ENCODE measurements at places on chromosomes 6 and 20. TPM values are rescaled to one million over a fixed set of nuclear protein-coding genes. Genes with fewer than 3 reads are reported as not detected.
A peak's percentile ranks its signal among the peaks of the same experiment; 100 is the strongest.

BFSP1 gene
- total RNA-seq = 2.7 TPM

ZNF343 gene
- total RNA-seq = 8.6 TPM

NRSN1 gene
- not detected for total RNA-seq

LY6G6D gene
- total RNA-seq = not detected

PSORS1C2 gene
- not detected for total RNA-seq

- no peak for DNase-seq
- no peak overlapping the region for H3K27ac ChIP-seq
- peaks cover 64% of the 10 kb centered on the region for H3K36me3 ChIP-seq
- H3K27me3 ChIP-seq = no peaks in the 10 kb centered on the region
- H3K4me3 ChIP-seq = no peak overlapping the region
- H3K4me1 ChIP-seq = no peaks in the 10 kb centered on the region
These were observed 39.1 kb downstream of the PGM3 start for GRCh38 chr6:83153883-83154521.

GRCh38 chr6:137658287-137658686 is 164.1 kb upstream of the OLIG3 start:
- no peak for DNase-seq
- H3K4me3 ChIP-seq = no peak overlapping the region
- no peaks in the 10 kb centered on the region for H3K27me3 ChIP-seq
- no peaks in the 10 kb centered on the region for H3K4me1 ChIP-seq
- no peak overlapping the region for H3K27ac ChIP-seq

DNA sequence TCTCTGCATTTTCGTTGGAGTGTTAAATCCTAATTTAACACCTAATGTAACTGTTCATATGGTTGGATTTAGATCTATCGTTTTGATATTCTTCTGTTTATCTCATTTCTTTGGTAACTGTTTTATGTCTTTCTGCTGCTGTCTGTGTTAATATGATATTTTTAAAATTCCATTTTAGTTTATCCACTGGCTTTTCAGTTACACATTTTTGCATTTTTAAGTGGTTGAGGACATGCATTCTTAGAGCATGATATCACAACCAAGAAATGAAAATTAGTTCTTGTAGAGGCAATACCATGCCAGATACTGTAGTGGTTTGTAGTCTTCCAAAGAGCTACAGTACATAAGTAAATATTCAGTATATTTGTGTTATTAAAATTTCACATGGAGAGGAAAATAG is 58.6 kb downstream of the LIN28B start:
- H3K27ac ChIP-seq = no peak overlapping the region
- no peaks in the 10 kb centered on the region for H3K27me3 ChIP-seq
- no peaks in the 10 kb centered on the region for H3K4me1 ChIP-seq
- no peak overlapping the region for H3K4me3 ChIP-seq

DNA sequence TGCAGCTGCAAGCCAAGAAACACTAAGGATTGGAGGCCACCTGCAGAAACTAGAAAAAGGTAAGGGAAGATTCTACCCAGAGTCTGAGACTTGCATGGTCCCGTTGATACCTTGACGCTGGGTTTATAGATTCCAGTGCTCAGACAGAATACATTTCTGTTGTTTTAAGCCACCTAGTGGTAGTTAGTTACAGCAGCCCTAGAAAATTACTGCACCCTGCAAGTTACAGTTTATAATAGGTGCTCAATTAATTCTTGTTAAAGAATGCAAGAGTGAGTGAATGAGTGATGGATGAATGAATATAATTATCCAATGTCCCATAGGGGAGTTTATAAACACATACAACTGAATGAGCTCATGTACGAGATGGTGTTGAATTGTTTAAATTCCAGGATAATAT is 453.1 kb upstream of the SLC35B3 start:
- no peak for DNase-seq
- H3K4me3 ChIP-seq = no peak overlapping the region
- H3K27ac ChIP-seq = no peak overlapping the region
- no peaks in the 10 kb centered on the region for H3K27me3 ChIP-seq

- no peaks in the 10 kb centered on the region for H3K27me3 ChIP-seq
- H3K27ac ChIP-seq = no peak overlapping the region
- H3K4me1 ChIP-seq = no peaks in the 10 kb centered on the region
- H3K36me3 ChIP-seq = no peaks in the 10 kb centered on the region
These were observed 208.3 kb upstream of the NT5E start for GRCh38 chr6:85241498-85242052.

GRCh38 chr6:4478098-4478497 is 298.1 kb upstream of the CDYL start:
- H3K27ac ChIP-seq = no peak overlapping the region
- H3K36me3 ChIP-seq = no peaks in the 10 kb centered on the region
- DNase-seq = no peak

DNA sequence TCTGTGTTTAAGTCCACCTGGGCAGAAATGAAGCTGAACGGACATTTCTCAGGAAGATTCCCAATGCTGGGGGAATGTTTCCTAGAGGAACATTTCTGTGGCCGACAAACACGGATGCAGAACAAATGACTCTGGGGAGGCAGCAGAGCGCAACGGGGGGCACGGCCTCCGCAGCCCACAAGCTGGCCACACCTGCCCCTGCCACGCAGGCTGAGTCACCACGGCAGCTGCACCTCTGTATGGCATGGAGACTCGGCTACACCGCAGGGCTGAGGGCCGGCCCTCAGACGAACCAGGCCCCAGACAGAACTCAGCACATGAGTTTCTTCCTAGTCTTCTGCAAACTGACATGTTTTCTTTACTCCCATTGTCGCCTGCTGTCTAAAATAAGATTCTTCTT is 10.0 kb upstream of the PRR18 start:
- H3K27ac ChIP-seq = no peak overlapping the region
- H3K4me1 ChIP-seq = peaks cover 3% of the 10 kb centered on the region
- DNase-seq = no peak
- H3K36me3 ChIP-seq = peaks cover 28% of the 10 kb centered on the region
- no peak overlapping the region for H3K4me3 ChIP-seq

GRCh38 chr6:22570185-22570551 is 802 bp downstream of the HDGFL1 start:
- no peaks in the 10 kb centered on the region for H3K4me1 ChIP-seq
- no peak overlapping the region for H3K4me3 ChIP-seq
- no peak overlapping the region for H3K27ac ChIP-seq

GRCh38 chr20:44662261-44662660 is 10.8 kb upstream of the ADA start:
- peaks cover 2% of the 10 kb centered on the region for H3K36me3 ChIP-seq
- H3K4me3 ChIP-seq = no peak overlapping the region
- H3K27me3 ChIP-seq = no peaks in the 10 kb centered on the region

GRCh38 chr6:137933696-137934095 is 66.6 kb downstream of the TNFAIP3 start:
- H3K36me3 ChIP-seq = no peaks in the 10 kb centered on the region
- H3K27me3 ChIP-seq = no peaks in the 10 kb centered on the region
- H3K4me3 ChIP-seq = no peak overlapping the region
- no peak for DNase-seq
- peaks cover 3% of the 10 kb centered on the region for H3K4me1 ChIP-seq
- H3K27ac ChIP-seq = no peak overlapping the region

- H3K27ac ChIP-seq = no peak overlapping the region
- no peak for DNase-seq
- H3K4me3 ChIP-seq = no peak overlapping the region
- no peaks in the 10 kb centered on the region for H3K36me3 ChIP-seq
These were observed 178.5 kb downstream of the ARID1B start for GRCh38 chr6:156955494-156956183.

DNA sequence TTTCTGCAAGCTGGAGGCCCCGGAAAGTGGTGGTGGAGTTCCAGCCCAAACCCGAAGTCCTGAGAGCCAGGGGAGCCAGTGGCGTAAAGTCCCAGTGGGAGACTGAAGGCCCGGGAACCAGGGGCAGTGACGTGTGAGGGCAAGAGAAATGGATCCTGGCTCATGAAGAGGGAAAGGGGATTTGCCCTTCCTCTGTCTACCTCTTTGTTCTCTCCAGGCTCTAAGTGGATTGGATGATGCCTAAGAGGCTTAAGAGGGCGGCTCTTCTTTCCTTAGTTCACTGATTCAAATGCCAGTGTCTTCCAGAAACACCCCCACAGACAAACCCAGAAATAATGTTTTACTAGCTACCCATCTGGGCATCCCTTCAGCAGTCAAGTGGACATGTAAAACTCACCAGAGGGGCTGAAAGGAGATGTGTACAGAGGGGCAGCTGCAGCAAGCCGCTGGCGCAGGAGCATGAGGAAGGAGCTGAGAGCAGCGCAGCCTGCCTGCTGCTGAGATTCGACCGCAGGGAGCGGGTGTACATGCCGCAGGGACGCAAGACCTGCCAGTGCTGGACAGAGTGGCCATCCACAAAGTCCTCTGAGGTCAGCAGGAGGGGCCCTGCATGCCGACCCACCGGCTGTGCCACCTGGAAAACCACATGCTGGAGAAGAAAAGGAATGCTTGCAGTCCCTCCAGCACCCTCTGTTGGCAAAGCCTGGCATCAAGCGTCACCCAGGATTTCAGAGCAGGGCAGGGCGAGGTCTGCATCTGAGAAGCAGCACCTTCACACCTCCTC is 29.5 kb downstream of the CDYL start:
- H3K4me1 ChIP-seq = peaks cover 31% of the 10 kb centered on the region
- no peak for DNase-seq
- H3K4me3 ChIP-seq = no peak overlapping the region
- no peaks in the 10 kb centered on the region for H3K27me3 ChIP-seq

- no peak overlapping the region for H3K4me3 ChIP-seq
- H3K27me3 ChIP-seq = no peaks in the 10 kb centered on the region
- no peaks in the 10 kb centered on the region for H3K36me3 ChIP-seq
- H3K4me1 ChIP-seq = no peaks in the 10 kb centered on the region
- H3K27ac ChIP-seq = no peak overlapping the region
These were observed 179.7 kb upstream of the MYLIP start for GRCh38 chr6:15948930-15949900.

DNA sequence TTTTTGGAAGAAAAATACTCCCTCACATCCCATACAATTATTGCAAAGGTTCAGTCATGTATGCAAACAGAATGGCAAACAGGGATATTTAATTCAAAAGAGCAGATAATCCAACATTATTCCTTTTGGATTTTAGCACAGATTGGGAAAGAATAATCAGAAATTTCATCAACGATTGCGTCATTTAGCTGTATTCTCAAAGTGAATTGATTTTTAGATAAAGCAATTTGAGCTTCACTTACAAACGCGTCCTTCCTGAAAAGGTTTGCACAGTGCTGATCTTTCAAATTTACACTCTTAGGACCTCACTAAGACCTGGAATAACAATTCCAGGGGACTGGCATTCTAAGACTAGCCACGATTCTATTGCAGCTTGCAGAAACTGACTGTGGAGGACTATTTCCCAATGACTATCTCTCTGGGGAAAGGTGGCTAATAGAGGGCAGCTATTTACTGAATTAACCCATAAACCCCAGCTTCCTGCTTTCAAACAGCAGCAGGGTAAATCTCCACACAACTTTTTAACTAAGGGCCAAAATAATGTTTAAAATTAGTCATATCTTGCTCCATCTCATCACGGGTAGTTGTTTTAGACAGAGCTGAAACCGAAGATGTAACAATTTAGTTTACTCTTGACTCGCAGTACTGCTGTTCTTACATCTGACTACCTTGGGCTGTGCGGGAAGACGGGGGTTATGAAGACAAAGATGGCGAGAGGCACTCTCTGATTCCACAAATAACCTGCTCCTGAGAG is 131.2 kb upstream of the FAM184A start:
- no peaks in the 10 kb centered on the region for H3K27me3 ChIP-seq
- peaks cover 6% of the 10 kb centered on the region for H3K36me3 ChIP-seq
- DNase-seq = no peak
- H3K4me1 ChIP-seq = no peaks in the 10 kb centered on the region
- H3K27ac ChIP-seq = no peak overlapping the region

DNA sequence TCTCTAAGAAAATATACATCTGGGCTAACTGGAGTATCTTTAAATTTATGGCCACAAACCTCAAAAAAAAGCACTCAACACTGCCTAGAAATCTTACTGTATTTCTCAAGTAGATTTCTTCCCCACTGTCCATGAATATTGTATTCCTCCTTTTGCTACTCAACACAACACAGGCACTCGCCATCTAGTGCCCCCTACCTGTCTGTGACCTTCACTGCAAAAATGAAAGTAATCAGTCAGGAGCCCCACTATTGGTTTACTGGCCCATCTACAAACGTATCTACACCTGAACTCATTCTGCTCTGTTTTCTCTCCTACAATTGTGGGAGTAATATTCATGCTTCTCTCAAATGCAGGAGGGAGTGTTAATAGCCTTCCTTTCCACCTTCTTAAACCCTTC is 58.3 kb downstream of the LY86 start:
- peak; percentile 22 for DNase-seq
- no peaks in the 10 kb centered on the region for H3K27me3 ChIP-seq
- no peak overlapping the region for H3K27ac ChIP-seq
- H3K4me1 ChIP-seq = no peaks in the 10 kb centered on the region
- no peaks in the 10 kb centered on the region for H3K36me3 ChIP-seq

DNA sequence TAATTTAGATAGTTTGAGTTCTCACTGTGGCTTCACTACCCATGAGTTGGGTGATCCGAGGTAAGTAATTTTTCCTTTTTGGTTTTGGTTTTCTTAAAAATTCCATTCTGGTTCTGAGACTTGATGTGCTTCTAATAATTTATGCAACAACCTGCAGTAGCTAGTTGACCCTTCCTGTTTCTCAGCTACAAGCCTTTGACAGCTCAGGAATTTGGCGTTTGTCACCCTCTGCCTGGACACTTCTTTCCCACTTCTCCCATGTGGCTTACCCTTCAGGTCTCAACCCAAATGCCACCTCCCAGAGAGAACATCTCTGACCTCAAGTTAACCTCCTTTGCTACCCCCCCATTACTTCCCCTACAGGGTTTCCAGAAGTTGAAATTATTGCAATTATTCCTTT is 49.7 kb upstream of the TSHZ2 start:
- no peaks in the 10 kb centered on the region for H3K27me3 ChIP-seq
- no peaks in the 10 kb centered on the region for H3K4me1 ChIP-seq
- H3K27ac ChIP-seq = no peak overlapping the region
- H3K4me3 ChIP-seq = no peak overlapping the region

Measured in natural killer cell (primary cell).